ENCODE measurements at places on chromosomes 11 and 22.

GRCh38 chr11:132234878-132235277, 864.5 kb downstream of the NTM start:
- DNase-seq = no peak

DNA sequence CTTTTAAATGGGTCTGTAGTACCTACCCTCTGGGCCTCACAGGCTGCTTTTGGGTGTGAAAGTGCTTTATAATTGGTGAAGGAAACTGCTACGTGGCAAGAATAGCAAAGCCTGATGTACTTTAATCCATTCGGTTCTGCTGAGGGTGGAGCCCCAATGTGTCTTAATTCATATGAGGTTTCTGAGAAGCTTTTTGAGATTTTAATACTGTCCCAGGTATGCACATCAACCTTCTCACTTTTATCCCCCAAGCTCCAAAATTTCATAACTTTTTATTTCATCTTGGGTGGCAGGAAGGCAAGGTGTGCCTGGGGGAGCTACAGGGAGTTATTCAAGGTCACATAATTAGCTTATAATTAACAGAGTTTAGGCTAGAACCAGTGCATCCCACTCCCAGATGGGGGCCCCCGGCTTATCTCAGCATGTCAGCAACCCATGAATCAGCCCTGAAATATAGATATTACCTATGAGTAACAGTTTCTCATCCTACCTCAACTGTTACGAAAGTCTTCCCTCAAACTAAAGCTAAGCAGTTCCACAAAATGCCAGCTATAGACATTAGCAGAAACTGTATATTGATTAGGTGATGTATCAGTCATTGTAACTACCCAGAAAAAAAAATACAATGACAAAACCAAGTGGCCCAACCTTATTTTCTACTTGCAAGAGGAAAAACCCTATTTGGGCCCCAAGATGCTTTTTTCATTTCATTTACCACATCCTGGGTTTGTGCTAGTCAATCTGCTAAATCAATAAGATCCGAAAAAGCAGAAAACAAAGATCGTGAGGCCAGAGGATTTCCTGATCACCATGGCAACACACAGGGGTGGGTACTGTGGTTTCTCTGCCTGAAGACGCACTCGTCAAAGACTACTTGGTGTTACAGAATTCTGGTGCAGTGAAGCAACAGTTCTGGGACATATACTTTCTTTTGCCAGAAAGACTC, 26.7 kb downstream of the CD44 start:
- peak; percentile 34 for DNase-seq

DNA sequence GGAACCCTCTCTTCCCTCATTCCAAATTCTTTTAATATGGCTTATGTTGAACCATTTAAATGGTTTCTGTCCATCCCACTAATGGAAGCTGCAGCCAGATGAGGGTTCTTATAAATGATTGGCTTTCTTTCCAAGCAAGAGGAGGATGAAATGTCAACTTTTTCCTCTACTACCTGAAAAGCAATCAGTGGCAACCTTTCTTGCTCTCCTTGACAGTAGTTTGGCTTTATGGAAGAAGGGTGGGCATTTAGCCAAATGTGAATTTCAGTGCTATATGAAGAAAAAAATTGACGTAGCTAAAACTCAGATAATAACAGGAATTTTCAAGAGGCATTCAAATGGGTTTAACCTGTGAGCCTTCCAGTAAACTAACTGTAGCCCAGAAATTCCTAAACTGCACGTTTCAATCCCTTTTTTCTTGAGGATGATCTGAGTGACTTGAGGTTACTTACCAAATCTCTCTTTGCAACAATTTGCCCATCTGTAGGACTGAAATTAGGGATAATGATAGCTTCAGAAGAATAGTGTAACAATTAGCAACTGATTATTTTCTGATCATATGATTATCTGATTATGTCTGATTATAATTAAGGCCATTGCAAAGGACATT, 90.9 kb downstream of the EXT2 start:
- no peak for DNase-seq

DNA sequence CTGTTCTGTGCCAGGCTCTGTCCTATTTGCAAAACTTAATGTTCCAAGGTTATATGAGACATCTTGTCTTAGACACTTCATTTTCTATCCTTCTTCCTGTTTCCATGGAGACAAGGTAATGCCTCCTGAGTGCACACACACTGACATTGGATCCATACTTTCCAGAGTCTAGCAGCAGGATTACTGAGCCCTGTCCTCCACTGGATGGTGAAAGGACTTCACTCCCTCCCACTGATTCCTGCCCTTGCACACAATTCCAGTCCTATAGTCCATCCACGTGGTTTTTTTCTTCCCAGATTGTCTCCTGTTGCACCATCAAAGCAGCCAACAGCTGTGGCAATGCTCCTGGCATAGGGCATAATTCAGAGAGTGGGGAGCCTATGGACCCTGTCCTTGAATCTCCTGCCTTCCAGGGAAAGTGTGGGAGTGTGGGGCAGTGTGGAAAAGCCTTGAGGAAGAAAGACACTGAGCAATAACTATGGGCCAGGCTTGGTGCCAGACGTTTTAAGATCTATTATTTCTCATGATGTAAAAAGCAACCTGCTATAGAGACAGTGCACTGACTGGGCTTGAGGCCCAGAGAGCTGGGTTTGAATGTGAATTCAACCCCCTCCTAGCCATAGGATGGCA, 31.3 kb downstream of the SERPINH1 start:
- no peak for DNase-seq

- no peak for DNase-seq
Measured at GRCh38 chr22:23831781-23832180, 7.0 kb downstream of the DERL3 start.

DNA sequence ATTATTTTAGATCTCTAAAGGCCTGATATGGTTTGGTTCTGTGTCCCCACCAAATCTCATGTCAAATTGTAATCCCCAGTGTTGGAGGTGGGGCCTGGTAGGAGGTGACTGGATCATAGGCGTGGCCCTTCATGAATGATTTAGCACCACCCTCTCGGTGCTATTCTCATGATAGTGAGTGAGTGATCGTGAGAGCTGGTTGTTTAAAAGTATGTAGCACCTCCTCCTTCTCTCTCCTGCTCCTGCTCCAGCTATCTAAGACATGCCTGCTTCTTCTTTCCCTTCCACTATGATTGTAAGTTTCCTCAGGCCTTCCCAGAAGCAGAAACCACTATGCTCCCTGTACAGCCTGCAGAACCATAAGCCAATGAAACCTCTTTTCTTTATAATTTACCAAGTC, 114.1 kb downstream of the SERGEF start:
- DNase-seq = peak; percentile 79

GRCh38 chr22:28229566-28230485, 310.8 kb upstream of the PITPNB start:
- DNase-seq = no peak

DNA sequence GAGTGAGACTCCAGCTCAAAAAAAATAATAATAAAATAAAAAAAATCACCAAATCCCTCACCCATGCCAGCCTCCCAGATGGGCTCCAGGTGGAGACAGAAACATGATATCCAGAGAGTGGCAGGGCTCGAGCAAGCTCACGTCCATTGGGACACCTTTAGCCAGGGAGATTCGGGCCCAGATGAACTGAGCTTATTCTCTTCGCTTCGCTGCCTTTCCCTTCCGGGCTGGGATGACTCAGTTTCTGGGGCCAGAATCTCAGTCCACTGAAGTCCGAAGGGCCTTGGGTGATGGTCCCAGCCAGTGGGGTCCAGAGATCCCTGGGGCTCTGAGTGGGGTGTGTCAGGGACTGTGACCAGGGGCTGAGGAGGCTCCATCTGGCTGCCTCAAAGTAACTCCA, 23.0 kb upstream of the MYEOV start:
- DNase-seq = no peak

DNA sequence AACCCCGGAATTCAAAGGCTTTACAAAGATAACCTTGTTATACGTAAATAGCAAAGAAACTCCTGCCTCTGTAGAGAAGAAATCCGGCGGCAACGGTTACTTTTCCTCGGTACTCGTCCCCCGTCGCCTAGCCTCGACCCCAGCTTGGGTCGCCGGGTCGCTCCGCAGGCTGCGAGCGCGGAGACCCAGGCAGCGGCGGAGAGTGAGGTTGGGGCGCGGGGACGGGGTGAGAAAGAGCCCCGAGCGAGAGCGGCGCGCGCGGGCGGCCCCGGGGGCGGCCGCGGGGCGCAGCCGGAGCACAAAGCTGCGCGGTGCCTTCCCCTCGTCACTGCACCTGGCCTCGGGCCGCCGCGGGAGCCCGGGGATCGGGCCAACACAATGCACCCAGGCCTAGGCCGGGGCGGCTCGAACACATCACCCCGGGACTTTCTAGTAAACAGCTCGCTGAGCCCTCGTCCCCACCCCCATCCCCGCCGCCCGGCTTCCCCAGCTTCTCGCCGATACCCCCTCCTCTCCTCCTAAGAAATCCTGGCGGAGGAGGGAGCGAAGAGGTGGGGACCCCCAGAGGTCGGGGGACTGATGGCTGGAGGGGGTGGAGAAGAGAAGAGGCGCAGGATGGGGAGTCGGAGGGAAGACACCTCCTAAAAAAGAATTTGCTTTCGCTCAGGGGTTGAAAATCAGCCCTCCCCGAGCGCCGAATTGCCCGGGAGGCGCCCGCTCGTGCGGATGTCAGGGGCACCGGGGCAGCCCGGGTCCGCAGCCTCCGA, 845 bp downstream of the MPPED2 start:
- DNase-seq = no peak

GRCh38 chr11:33329705-33330329, 72.6 kb downstream of the HIPK3 start:
- peak; percentile 85 for DNase-seq

DNA sequence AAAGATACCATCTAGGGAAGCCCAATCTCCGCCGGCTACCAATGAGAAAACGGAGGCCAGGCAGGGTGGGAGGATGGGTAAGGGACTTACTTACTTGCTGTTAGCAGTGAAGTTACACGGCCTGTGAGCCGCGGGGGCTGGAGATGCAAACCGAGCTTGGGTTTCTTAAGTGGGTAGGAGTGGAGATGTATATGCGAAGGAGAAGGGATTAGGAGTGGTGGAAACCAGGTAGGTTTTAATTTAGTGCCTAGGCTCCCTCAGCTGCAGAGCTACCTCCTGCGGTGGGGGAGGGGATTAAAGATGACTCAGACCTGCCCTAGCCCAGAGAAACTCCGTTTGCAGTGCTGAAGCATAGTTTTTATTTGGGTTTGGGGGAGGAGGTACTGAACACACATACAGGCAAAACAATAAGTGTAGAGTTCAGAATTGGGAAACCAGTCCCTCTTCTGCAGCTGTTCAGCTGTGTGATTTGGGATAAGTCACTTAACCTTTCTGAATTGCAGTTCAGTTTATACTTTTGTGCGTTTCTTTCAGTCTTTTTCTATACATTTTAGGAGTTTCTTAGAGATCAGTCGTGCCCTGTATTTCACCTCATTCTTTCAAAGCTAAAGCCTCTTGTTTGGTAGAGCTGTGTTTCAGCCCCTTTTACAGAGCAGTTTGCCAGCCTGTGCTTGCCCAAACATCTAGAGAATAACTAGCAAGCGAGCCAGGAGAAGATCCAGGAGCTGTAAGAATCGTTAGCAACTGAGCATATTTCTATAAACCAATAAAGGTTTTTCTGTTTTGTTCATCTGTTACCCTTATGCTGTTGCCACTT, 596 bp upstream of the TNRC6B start:
- DNase-seq = peak; percentile 89

- no peak for DNase-seq
Measured at GRCh38 chr22:46634011-46634699, 14.0 kb downstream of the GRAMD4 start.
